ENCODE measurements at places on chromosomes 13 and 19.

GRCh38 chr19:42311657-42312056, 1.5 kb upstream of the TMEM145 start:
- no peak for DNase-seq

DNA sequence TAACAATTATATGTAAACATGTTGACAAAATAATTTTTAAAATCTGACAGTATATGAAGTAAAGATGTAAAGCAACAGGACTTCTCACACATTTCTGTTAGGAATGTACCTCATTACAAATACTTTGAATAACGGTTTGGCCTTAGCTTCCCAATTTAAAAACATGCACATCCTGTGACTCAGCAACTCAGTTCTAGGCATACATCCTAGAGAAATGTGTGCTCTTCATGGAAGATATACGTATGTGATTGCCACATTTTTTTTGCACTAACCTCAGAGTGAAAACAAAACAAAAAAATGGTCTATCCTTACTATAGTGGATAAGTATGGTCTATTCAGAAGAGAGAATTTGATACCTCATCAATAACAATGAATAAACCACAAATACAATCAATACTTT, 314.6 kb downstream of the LIG4 start:
- DNase-seq = no peak

DNA sequence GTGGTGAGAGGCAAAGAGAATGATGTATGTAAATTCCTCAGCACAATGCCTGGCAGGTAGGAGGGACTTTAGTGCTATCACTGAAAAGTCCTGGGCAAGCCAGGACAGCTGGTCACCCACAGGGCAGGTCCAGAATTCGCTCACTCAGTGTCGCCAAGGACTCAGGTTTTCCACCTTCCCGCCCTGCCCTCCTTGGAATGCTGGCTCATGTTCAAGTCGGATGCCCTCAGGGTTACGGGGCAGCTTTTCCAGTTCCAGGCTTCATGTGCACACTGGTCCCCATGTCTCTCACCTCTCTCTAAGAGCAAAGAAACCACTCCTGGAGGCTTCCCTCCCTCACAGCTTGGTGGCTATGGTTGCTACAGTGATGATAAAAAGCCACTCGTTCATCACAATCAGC, 24.8 kb upstream of the NAXD start:
- DNase-seq = no peak

DNA sequence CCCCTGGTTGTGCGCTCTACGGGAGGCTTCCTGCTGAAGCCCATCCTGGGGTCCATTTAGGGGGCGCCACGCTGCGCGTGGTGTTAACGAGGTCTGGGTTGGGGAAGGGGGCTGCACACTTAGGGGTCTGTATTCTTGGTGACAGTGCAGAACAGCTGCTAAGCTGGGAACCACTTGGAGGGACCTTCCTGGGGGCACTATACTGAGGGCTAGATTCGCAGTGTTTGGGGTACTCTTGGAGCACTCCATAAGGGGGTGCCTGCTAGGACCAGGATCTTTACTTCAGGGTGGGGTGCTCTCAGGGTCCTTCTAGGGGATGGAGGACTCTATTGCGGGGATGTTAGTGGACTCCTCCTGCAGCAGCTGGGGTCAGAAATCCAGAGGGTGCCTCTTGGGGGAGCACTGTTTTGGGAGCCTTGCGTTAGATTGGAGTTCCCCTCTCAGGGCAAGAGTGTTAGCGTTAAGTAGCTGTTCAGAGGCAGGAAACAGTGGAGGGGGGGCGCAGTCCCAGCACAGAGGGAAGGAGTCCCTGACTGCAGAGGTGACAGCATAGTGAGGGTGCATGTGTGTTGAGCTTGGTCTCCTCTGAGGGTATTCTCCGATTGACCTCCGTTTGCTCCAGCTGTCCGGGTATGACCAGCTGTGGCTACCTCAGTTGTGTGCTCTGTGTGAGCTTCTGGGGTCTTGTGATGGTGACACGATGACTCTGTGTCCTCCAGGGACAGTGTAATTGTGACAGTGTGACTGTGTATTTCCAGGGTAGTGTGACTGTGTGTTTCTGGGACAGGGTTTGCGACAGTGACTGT, 1.1 kb downstream of the PDE4A start:
- DNase-seq = no peak

- no peak for DNase-seq
Observed at GRCh38 chr13:48526286-48526685, 6.6 kb downstream of the RCBTB2 start.

DNA sequence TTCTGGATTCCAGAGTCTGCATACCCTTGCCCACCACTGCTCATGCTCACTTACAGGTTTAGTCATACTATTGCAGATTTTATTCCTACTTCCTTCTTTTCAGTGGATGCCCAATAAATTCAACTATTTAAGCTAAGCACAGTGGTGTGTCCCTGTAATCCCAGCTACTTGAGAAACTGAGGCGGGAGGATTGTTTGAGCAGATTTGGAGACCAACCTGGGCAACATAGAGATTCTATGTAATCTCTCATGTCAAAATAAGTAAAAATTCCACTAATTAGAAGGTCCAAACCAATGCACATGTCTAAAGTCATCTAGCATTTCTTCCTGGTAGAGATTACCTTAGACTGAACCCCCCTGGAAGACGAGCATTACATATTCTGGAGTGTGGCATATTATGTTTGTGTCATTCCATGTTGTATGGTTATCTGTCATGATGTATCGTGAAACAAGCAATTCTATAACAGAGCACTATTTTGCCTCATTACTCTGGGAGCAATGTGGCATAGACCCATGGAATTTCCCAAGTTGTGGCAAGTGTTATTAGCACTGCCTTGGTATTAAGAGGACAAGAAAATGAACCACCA, 8.3 kb downstream of the HMGB1 start:
- no peak for DNase-seq

DNA sequence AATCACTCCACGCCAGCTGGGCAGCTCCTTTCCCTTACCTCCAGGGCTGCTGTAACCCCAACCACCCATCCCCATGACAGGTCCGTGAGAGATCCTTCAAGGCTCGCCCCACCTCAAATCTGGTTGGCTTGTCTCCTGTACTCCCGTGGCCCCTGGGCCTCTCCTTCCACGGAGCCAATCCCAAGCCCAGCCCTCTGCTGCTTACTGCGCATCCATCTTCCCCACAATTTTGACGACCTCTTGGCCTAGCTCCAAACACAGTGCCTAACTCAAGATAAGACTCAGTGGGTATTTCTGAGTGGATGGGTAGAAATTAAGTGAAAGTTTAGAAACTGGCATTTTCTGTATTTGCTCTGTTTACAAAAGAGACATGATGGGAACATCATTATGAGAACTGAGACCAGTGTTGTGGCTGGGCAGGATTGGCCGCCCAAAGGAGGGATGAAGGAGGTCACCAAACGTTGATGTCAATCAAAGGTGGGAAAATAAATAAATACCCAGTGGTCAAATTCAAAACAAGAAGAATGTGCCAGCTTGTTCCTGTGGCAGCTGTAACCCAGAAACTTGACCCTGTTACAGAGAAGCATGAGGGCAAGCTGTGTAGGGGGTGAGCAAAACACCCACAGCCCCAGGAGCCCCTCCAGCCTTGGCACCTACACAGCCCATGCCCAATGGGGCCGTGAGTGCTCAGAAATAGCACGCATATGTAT, 162.2 kb downstream of the ABCC4 start:
- no peak for DNase-seq

- peak; percentile 64 for DNase-seq
Observed at GRCh38 chr19:12194827-12195731, 32.2 kb downstream of the ZNF136 start.

DNA sequence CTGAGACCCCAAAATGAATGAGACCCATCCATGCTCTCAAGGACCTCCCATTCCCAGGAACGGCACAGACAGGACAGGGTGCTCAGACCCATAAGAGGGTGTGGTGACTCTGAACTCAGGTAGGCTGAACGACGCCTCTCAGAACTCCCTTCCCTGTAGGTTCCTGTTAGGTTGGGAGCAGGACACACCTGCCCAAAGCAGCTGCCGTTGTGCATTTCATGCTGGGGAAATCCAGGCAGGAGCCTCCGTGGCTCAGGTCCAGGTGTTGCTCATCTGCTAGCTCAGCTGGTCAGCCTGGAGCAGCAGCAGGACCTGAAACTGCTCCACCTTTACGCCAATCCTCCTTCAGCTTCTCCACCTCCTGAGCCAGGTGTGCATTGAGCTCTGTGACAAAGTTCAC, 19.1 kb upstream of the TEX101 start:
- DNase-seq = no peak

GRCh38 chr13:110914081-110914330, 863 bp downstream of the ANKRD10 start:
- no peak for DNase-seq

DNA sequence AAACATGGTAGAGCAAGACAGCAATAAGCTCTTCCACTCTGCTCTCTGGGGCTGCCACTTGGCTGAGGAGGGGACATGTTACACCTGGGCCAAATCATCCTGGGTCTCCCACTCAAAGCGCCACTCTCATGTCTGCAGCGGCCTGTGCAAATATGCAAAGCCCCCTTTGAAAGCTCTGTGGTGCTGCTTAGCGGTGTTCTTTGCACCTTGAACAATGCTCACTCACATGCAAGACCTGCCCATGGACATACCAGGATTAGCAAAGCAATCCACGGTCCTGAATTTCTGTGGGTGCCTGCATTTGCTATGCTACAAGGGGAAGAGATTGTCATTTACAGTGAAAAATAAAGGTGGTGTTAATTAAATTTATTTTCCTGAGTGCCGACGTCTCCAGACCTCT, 48.6 kb downstream of the MRPL57 start:
- DNase-seq = no peak

- no peak for DNase-seq
Observed at GRCh38 chr19:8702350-8702749, 3.8 kb upstream of the ACTL9 start.

GRCh38 chr13:76853921-76854608, 32.1 kb downstream of the KCTD12 start:
- DNase-seq = no peak

- no peak for DNase-seq
Observed at GRCh38 chr13:72970301-72970880, 88.4 kb upstream of the KLF5 start.

GRCh38 chr13:45918597-45918996, 67.0 kb upstream of the SIAH3 start:
- no peak for DNase-seq

GRCh38 chr13:99548448-99548847, 47.2 kb downstream of the TM9SF2 start:
- DNase-seq = no peak

- no peak for DNase-seq
Observed at GRCh38 chr13:20461481-20461859, 64.2 kb downstream of the CRYL1 start.

Data from iPS DF 19.7 (cell line).